H54 (cell line): ENCODE measurements at places on chromosomes 3 and 15.

DNA sequence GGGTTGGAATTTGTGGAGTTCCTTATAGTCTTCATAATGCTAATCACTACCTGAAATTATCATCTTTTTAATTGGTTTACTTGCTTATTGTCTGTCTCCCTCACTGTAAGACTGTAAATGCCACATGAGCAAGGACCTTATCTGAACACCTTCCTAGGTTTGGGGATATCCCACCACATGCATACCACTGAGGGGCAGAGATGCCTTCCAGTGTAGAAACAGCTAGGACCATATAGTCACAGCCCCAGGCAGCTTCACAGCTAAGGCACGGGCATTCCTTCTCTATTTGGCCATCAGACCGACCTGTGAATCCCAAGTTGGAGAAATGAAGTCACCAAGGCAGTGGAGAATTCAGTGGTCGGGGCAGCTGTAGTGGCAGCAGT is 28.6 kb downstream of the PAQR9 start:
- DNase-seq, result no peak

- no peak for DNase-seq
Measured at GRCh38 chr3:123663977-123664376, 79.1 kb upstream of the HACD2 start.

GRCh38 chr3:120052225-120052624 is 42.0 kb downstream of the GSK3B start:
- no peak for DNase-seq

GRCh38 chr15:79035111-79035601 is 55.4 kb downstream of the RASGRF1 start:
- no peak for DNase-seq

DNA sequence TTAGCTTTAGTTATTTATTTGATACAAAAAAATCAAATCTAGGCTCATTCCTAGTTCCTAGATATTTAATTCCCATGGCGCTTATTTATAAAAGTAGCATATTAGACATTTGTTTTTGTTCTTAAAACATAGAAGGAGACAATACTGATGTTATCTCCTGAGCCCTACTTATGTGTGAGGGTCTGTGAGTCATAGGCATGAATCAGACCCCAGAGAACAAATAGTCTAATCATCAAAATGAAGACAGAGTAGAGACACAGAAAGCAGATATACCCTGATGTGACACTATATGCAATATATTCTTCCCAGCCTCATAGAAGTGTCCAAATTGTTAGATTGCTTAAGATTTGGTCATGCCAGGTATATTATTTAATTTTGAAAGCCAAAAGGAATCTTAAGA is 44.9 kb downstream of the PEX5L start:
- no peak for DNase-seq

DNA sequence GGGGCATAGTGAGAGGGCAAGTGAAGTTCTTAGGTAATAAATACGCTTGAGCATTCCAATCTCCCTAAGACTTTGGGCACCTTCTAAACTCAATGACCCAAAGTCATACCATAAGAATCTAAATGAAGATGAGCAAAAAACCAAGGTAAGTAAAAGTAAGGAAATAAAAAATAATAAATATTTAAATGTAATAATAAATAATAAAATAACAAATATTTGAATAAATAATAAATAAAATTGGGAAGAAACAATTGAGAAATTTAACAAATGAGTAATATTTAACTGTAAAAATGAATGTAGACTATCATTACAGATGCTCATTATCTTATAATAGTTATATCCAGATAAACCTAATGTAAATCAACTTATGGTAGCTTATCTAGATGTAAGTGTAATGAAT is 391.7 kb downstream of the WDR72 start:
- DNase-seq, result no peak

DNA sequence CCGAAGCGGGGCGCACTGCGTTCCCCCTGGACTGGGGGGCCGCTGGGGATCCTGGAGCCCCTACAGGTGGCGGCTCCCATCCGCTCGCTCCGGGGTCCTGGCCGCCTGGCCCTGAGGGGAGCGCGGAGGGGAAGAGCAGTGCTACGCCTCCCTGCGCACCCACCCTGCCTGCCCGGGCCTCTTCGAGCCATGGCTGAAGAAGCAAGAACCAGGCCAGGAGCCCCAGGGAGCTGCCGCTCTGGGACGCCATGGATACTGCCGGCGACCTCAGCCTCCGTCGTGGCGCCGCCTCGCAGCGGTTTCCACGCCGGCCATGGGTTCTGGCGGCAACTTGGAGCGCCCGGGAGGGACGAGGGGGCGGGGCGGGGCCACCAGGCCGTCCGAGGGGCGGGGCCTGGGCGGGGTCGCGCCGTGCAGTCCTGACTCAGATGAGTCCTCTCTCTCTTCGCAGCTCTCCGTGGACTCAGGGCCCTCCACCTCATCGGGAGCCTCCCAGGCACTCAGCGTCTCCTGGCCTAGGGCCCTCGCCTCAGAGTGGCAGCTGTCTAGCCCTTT is 50.9 kb downstream of the MYL3 start:
- no peak for DNase-seq

- DNase-seq, result no peak
Measured at GRCh38 chr3:56838448-56838847, 36.7 kb upstream of the ARHGEF3 start.

DNA sequence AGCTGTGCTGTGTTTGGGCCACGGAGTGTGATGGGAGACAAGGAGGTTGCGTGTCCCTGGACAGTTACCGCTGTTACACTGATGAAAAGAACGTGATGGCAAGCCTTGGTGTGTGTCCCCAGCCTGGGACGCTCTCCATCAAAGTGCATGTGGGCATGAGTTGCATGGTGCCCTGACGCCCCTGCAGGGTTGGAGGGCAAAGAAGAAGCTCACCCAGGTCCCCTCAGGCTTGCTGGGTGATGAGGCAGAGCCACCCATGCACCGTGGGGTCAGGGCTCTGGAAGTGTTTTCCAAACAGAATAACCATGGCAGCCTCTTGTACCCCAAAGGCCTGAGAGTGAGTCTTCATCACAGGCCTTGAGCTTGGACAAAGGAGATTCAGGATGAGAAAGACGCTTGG is 189.2 kb downstream of the ATP10A start:
- no peak for DNase-seq

GRCh38 chr15:62021991-62022600 is 38.2 kb downstream of the VPS13C start:
- DNase-seq, result no peak
